Prostate gland (tissue), 2 donors: ENCODE measurements at places on chromosomes 13 and 19. TPM values are rescaled to one million over a fixed set of nuclear protein-coding genes. Genes with fewer than 3 reads are reported as not detected.

MISP3 gene
- total RNA-seq: 17.2 TPM

SIGLEC12 gene
- not detected for total RNA-seq

- no peaks in the 10 kb centered on the region for H3K27me3 ChIP-seq
- H3K36me3 ChIP-seq: no peaks in the 10 kb centered on the region
- H3K4me1 ChIP-seq: peaks cover 2% of the 10 kb centered on the region
- no peak for DNase-seq
- H3K4me3 ChIP-seq: peak overlapping the region; percentile 82
These were observed 192.1 kb downstream of the KATNAL1 start for GRCh38 chr13:30115257-30115600.

DNA sequence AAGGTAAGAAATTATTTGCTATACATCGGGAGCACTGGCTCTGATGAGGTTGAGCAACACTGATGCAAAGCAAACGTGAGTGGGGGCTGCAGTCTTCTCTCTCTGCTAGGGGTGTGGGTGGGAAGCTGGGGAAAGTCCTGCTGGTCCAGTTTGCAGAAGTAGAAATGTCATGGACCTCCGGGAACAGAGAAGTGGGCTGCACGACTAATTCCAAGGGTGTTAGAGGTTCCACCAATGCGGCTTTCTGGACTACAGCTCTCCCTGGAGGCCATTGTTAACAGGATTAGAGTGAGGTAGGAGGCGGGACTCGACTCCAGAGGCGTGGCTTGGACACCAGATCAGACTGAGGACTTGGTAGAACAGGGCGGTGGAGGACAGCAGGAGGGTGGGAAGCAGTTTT, 5.7 kb upstream of the FBXO27 start:
- H3K4me3 ChIP-seq: no peak overlapping the region
- no peaks in the 10 kb centered on the region for H3K27me3 ChIP-seq
- no peak overlapping the region for H3K27ac ChIP-seq
- peak; percentile 59 for DNase-seq
- no peaks in the 10 kb centered on the region for H3K36me3 ChIP-seq

GRCh38 chr19:7778081-7778480, 15.0 kb downstream of the CLEC4M start:
- H3K27ac ChIP-seq: no peak overlapping the region
- no peaks in the 10 kb centered on the region for H3K27me3 ChIP-seq
- no peaks in the 10 kb centered on the region for H3K4me1 ChIP-seq
- no peaks in the 10 kb centered on the region for H3K36me3 ChIP-seq
- no peak for DNase-seq

CGB1 gene
- total RNA-seq: not detected

COX7A1 gene
- 28.8 TPM for total RNA-seq

- H3K4me3 ChIP-seq: no peak overlapping the region
- H3K4me1 ChIP-seq: no peaks in the 10 kb centered on the region
- H3K27ac ChIP-seq: no peak overlapping the region
These were observed 11.9 kb downstream of the LSM4 start for GRCh38 chr19:18310966-18311365.

ZNF430 gene
- 9.3 TPM for total RNA-seq

GRCh38 chr19:15466851-15467733, 2.7 kb upstream of the RASAL3 start:
- H3K4me3 ChIP-seq: no peak overlapping the region
- no peak for DNase-seq
- peaks cover 5% of the 10 kb centered on the region for H3K27me3 ChIP-seq
- no peaks in the 10 kb centered on the region for H3K36me3 ChIP-seq
- no peaks in the 10 kb centered on the region for H3K4me1 ChIP-seq
- H3K27ac ChIP-seq: no peak overlapping the region

ZNF805 gene
- total RNA-seq: 16.4 TPM

POSTN gene
- 28.3 TPM for total RNA-seq

GRCh38 chr13:29502391-29503008, 93.0 kb downstream of the SLC7A1 start:
- no peak for DNase-seq
- no peaks in the 10 kb centered on the region for H3K4me1 ChIP-seq
- H3K4me3 ChIP-seq: no peak overlapping the region
- no peaks in the 10 kb centered on the region for H3K27me3 ChIP-seq
- no peak overlapping the region for H3K27ac ChIP-seq

DNA sequence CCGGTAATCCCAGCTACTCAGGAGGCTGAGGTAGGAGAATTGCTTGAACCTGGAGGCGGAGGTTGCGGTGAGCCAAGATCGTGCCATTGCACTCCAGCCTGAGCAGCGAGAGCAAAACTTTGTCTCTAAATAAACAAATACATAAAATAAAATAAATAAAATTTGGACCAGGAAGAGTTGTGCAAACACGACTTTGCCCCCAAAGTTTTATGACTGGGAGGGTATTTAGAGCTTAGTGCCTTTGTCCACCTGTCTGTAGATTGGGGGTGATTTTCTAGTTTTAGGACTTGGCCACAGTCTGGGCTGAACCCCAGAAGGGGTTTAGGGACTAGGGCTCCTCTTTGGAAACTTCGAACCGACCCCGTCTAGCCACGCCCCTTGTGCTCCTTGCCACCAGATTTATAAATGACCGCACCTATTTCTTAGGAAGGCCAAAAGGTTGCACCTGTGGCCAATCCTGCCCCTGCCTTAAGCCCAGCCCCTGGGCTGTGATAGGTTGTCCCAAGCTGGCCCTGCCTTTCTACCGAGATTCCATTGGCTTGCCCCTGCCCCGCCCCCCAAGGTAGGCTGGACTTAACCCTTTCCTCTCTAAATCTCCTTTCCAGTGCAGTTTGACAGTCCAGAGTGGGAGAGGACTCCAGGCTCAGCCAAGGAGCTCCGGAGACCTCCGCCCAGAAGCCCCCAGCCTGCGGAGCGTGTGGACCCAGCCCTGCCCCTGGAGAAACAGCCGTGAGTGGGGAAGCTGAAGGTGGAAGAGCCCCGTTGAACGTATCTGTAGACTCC, 5.3 kb downstream of the SHD start:
- peaks cover 12% of the 10 kb centered on the region for H3K27me3 ChIP-seq
- H3K4me3 ChIP-seq: no peak overlapping the region
- H3K4me1 ChIP-seq: no peaks in the 10 kb centered on the region

DNA sequence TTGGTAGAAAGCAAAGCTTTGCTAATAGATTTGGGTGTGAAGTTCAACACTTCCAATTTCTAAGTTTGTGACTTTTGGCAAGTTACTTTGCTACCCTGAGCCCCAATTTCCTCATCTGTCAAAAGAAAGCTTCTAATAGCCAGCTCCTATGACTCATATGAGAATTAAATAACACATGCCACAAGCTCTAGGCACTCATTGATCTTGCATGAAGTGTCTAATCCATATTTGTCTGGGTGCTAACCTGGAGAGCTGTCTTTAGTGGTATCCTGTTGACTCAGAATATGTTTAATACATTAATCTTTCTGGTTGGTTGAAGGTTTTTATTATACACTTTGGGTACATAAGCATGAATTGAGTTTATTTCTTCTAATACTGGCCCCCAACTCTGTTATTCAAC, 188.8 kb downstream of the POSTN start:
- H3K27ac ChIP-seq: no peak overlapping the region
- no peaks in the 10 kb centered on the region for H3K27me3 ChIP-seq
- H3K4me1 ChIP-seq: no peaks in the 10 kb centered on the region
- H3K4me3 ChIP-seq: no peak overlapping the region
- H3K36me3 ChIP-seq: no peaks in the 10 kb centered on the region

PSG6 gene
- total RNA-seq: not detected

DNA sequence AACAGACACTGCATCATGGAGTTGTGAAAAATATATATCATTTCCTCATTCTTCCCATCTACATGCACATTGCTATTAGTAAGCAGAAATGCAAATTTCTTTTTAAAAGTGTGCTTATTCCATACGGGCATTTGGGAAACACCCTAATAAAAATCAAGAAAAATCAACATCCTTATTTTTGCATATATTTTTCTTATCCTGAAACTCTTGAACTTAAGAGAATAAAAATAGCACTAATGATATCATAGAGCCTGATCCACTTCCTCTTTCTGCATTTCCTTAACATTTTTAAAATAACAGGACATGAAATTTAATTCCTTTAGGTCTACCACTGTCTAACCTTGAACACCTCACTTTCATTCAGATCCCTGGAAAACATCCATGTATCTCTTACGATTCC, 123.3 kb downstream of the VWA8 start:
- H3K27me3 ChIP-seq: no peaks in the 10 kb centered on the region
- no peaks in the 10 kb centered on the region for H3K36me3 ChIP-seq
- H3K27ac ChIP-seq: no peak overlapping the region
- no peak overlapping the region for H3K4me3 ChIP-seq
- no peak for DNase-seq

- no peak overlapping the region for H3K27ac ChIP-seq
- H3K4me1 ChIP-seq: no peaks in the 10 kb centered on the region
- H3K4me3 ChIP-seq: no peak overlapping the region
These were observed 426.1 kb downstream of the EFNB2 start for GRCh38 chr13:106109391-106109791.

DNA sequence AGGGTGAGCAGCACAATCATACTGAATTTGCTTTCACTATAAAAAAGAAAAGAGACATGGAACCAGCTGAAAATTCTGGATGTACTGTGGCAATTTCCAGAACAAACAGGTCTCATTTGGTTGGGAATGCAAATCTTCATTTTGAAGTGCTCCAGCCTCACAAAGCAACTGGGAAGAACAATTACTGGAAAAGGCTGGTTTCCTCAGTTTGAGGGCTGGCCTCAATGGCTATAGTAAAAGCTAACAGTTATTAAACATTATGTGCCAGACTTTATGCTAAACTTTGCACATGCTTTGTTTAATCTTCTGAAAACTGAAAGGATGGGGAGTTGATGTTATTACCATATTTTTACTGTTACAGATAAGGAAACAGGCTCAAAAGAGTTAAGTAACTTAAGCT, 3.0 kb downstream of the OBI1 start:
- DNase-seq: no peak
- H3K4me3 ChIP-seq: no peak overlapping the region
- no peaks in the 10 kb centered on the region for H3K27me3 ChIP-seq
- H3K4me1 ChIP-seq: peaks cover 6% of the 10 kb centered on the region
- no peaks in the 10 kb centered on the region for H3K36me3 ChIP-seq

BLOC1S3 gene
- 21.4 TPM for total RNA-seq

DNA sequence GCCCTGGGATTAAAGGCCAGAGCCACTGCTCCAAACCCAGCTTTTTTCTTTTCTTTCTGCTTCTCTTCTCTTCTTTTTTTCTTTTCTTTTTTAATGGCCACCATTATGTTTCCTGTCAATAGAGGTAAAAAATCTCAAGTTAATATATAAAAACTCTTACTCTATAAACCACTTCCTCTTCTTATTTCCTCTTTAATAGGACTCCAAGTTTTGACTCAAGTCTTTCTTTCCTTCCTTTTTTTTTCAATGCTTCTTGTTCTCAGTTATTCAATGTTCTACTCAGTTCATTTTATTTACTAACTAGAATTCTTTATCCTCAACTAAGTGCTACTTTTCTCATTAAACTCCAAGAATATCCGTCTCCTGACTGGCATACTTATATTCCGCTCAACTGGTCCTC, 27.1 kb upstream of the MYCBP2 start:
- no peak overlapping the region for H3K27ac ChIP-seq
- no peaks in the 10 kb centered on the region for H3K27me3 ChIP-seq
- H3K36me3 ChIP-seq: no peaks in the 10 kb centered on the region
- H3K4me1 ChIP-seq: no peaks in the 10 kb centered on the region
- DNase-seq: no peak

GRCh38 chr13:59997976-59998375, 165.8 kb downstream of the DIAPH3 start:
- no peaks in the 10 kb centered on the region for H3K36me3 ChIP-seq
- no peaks in the 10 kb centered on the region for H3K27me3 ChIP-seq
- no peak overlapping the region for H3K4me3 ChIP-seq
- H3K27ac ChIP-seq: no peak overlapping the region
- DNase-seq: no peak

DNA sequence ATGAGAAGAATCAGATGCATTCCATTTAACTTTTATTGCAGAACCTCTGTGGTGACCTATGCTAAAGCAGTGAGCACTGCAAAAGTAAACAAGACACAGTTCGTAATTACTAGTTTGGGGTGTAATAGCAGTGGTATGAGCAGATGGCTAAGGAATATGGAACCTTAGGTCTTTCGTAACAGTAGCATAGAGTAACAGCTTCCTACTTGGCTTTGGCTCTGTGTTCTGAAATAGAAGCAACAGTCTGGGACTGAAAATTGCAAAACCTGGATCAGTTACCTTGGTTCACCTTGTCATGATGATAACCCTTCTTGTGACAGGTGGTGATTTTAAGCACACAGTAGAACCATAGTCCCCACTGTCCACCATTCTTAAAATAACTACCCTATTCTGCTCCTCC, 303.4 kb downstream of the GPC6 start:
- H3K27ac ChIP-seq: no peak overlapping the region
- H3K4me3 ChIP-seq: no peak overlapping the region
- H3K4me1 ChIP-seq: no peaks in the 10 kb centered on the region
- no peaks in the 10 kb centered on the region for H3K27me3 ChIP-seq
- DNase-seq: no peak

- H3K36me3 ChIP-seq: no peaks in the 10 kb centered on the region
- no peak overlapping the region for H3K4me3 ChIP-seq
- no peak overlapping the region for H3K27ac ChIP-seq
- no peaks in the 10 kb centered on the region for H3K27me3 ChIP-seq
- no peak for DNase-seq
- H3K4me1 ChIP-seq: no peaks in the 10 kb centered on the region
These were observed 1.3 kb downstream of the ATP7B start for GRCh38 chr13:52009946-52010345.

EEF2 gene
- total RNA-seq: 1,998 TPM

DNA sequence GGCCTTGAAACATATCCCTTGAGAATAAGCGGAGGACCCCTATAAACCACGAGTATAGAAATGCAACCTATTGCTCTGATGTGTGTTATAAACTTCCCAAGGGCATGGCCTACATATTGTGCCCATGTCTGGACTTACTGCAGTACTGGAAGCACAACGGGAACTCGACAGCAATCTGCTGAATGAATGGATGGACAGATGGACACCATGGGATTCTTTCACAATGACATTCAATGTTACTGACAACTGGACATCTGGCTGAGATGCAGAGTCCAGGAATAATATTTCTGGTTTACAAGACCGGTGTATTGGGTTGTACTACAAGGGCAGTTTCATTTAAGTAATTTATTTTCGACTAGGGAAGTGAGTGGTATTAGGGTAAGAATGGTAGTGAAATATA, 123.7 kb downstream of the MIPEP start:
- H3K4me3 ChIP-seq: no peak overlapping the region
- H3K27ac ChIP-seq: no peak overlapping the region
- H3K27me3 ChIP-seq: no peaks in the 10 kb centered on the region
- H3K4me1 ChIP-seq: no peaks in the 10 kb centered on the region
- no peak for DNase-seq
- H3K36me3 ChIP-seq: no peaks in the 10 kb centered on the region

- no peaks in the 10 kb centered on the region for H3K27me3 ChIP-seq
- no peaks in the 10 kb centered on the region for H3K36me3 ChIP-seq
- H3K4me3 ChIP-seq: no peak overlapping the region
These were observed 6.7 kb downstream of the SPPL2B start for GRCh38 chr19:2334986-2335846.

NKPD1 gene
- total RNA-seq: 3.6 TPM

- H3K36me3 ChIP-seq: no peaks in the 10 kb centered on the region
- no peak overlapping the region for H3K27ac ChIP-seq
- no peak overlapping the region for H3K4me3 ChIP-seq
- no peaks in the 10 kb centered on the region for H3K4me1 ChIP-seq
These were observed 129.5 kb upstream of the MCF2L start for GRCh38 chr13:112839356-112840105.

MYPOP gene
- total RNA-seq: 8.7 TPM
